Stomach (tissue), 19 donors: ENCODE measurements at places on chromosomes 1 and 21. TPM values are rescaled to one million over a fixed set of nuclear protein-coding genes. Genes with fewer than 3 reads are reported as not detected.

GRCh38 chr1:69388044-69388443, 179.7 kb upstream of the LRRC7 start:
- H3K27ac ChIP-seq, result no peak overlapping the region
- H3K27me3 ChIP-seq, result no peaks in the 10 kb centered on the region
- no peaks in the 10 kb centered on the region for H3K36me3 ChIP-seq
- no peak for DNase-seq

- H3K27ac ChIP-seq, result no peak overlapping the region
- H3K4me1 ChIP-seq, result peaks cover 6% of the 10 kb centered on the region
- H3K4me3 ChIP-seq, result no peak overlapping the region
- no peak for DNase-seq
- no peaks in the 10 kb centered on the region for H3K27me3 ChIP-seq
Measured at GRCh38 chr1:59766227-59766855, 48.4 kb upstream of the HOOK1 start.

Gene KRTAP21-2
- not detected for total RNA-seq

- no peak for DNase-seq
- H3K4me3 ChIP-seq, result no peak overlapping the region
- H3K27ac ChIP-seq, result no peak overlapping the region
- peaks cover 27% of the 10 kb centered on the region for H3K27me3 ChIP-seq
- no peaks in the 10 kb centered on the region for H3K4me1 ChIP-seq
Measured at GRCh38 chr1:209597499-209597898, 14.0 kb downstream of the CAMK1G start.

Gene TCHH
- total RNA-seq, result not detected

GRCh38 chr1:228407106-228408040, 738 bp upstream of the TRIM11 start:
- no peak for DNase-seq
- no peaks in the 10 kb centered on the region for H3K27me3 ChIP-seq
- H3K27ac ChIP-seq, result peak overlapping the region; percentile 88
- H3K4me3 ChIP-seq, result peak overlapping the region; percentile 81
- peaks cover 49% of the 10 kb centered on the region for H3K4me1 ChIP-seq

DNA sequence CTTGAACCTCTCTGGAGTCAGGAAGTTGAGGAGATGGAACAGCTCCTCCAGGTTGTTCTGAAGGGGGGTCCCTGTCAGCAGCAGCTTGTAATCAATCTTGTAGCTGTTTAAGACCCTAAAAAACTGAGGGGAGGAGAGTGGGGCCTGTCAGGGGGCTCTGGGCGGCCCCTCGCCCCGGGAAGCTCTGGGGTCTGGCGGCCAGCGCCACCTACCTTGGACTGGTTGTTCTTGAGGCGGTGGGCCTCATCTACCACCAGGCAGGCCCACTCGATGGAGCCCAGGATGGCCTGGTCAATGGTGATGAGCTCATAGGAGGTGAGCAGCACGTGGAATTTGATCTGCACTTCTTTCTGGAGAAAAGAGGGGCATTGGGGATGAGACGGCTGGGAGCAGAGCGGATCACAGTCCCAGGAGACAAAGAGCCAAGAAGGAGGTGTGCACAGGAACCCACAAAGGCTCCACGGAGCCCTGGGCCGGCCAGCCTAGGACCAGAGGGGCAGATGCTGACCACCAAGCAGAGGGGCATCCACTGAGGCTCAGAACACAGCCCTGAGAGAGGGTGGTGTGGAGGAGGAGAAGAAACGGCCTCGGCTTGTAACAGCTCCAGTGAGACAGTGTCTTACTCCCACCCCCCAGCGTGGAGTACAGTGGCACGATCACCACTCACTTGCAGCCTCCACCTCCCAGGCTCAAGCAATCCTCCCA, 43.5 kb downstream of the CHD5 start:
- H3K27ac ChIP-seq, result no peak overlapping the region
- no peaks in the 10 kb centered on the region for H3K4me1 ChIP-seq
- H3K27me3 ChIP-seq, result no peaks in the 10 kb centered on the region
- no peaks in the 10 kb centered on the region for H3K36me3 ChIP-seq
- H3K4me3 ChIP-seq, result no peak overlapping the region

Gene SAMSN1
- 17.8 TPM for total RNA-seq

GRCh38 chr21:39094847-39095579, 88.2 kb downstream of the PSMG1 start:
- no peak overlapping the region for H3K27ac ChIP-seq
- H3K27me3 ChIP-seq, result no peaks in the 10 kb centered on the region
- no peaks in the 10 kb centered on the region for H3K4me1 ChIP-seq
- DNase-seq, result no peak
- no peaks in the 10 kb centered on the region for H3K36me3 ChIP-seq

Gene PEX19
- 56.0 TPM for total RNA-seq

GRCh38 chr1:230176871-230177411, 109.9 kb downstream of the GALNT2 start:
- no peak for DNase-seq
- H3K27ac ChIP-seq, result peak overlapping the region; percentile 47
- no peaks in the 10 kb centered on the region for H3K36me3 ChIP-seq

DNA sequence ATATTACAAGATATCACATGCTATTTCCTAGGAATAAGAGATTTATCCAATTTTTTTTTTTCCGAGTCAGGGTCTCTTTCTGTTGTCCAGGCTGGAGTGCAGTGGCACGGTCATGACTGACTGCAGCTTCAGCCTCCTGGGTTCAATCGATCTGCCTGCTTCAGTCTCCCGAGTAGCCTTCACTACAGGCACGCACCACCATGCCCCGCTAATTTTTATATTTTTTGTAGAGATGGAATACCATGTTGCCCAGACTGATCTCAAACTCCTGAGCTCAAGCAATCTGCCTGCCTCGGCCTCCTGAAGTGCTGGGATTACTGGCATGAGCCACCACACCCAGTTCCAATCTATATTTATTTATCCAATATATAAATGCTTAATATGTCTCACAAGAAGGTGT, 18.0 kb upstream of the WDTC1 start:
- no peaks in the 10 kb centered on the region for H3K36me3 ChIP-seq
- DNase-seq, result no peak
- no peaks in the 10 kb centered on the region for H3K4me1 ChIP-seq
- no peak overlapping the region for H3K27ac ChIP-seq

DNA sequence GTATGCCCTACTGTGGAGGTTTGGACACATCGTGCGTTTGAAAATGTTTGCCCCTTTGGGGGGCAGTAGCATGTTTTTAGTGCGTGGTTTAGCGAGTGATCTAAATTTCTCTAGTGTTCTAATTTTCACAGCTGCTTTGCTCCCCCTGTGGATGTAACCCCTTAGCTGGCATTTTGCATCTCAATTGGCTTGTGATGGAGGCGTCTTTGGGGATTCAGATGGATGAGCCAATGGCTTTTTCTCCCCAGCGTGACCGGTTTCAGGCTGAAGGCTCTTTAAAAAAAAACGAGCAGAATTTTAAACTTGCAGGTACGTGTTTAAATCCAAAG, 836 bp downstream of the CDC7 start:
- DNase-seq, result no peak
- H3K36me3 ChIP-seq, result no peaks in the 10 kb centered on the region
- H3K27ac ChIP-seq, result peak overlapping the region; percentile 87
- H3K4me1 ChIP-seq, result peaks cover 8% of the 10 kb centered on the region

DNA sequence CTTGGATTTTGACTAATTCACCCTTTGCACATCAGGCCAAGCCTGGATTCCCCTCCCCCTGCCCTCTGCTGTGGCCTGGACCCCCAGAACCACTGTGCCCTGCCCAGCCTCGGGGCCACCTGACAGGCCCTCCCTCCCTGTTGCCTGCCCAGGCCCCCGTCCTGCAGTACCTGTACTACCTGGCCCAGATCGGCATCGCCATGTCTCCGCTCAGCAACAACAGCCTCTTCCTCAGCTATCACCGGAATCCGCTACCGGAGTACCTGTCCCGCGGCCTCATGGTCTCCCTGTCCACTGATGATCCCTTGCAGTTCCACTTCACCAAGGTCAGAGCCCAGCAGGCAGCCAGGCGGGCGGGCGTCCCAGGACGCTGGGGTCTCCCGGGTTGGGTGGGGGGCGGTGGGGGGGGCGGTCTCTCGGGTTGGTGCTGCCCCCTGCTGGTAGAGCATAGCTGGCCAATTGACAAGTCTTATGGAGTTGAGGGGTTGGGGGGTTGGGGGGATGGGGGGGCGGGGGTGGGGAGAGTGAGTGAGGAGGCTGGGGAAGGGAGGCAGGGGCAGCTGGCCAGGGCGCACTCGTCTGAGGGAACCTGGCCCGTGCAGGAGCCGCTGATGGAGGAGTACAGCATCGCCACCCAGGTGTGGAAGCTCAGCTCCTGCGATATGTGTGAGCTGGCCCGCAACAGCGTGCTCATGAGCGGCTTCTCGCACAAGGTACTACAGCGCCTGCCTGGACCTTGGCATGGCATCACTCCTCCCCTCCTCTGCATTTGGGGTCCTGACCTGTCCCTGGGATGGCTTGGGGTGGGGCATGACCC, 10.7 kb downstream of the AMPD2 start:
- no peak overlapping the region for H3K4me3 ChIP-seq
- H3K27me3 ChIP-seq, result no peaks in the 10 kb centered on the region
- H3K4me1 ChIP-seq, result peaks cover 41% of the 10 kb centered on the region
- no peak for DNase-seq

Gene ADAM30
- not detected for total RNA-seq

DNA sequence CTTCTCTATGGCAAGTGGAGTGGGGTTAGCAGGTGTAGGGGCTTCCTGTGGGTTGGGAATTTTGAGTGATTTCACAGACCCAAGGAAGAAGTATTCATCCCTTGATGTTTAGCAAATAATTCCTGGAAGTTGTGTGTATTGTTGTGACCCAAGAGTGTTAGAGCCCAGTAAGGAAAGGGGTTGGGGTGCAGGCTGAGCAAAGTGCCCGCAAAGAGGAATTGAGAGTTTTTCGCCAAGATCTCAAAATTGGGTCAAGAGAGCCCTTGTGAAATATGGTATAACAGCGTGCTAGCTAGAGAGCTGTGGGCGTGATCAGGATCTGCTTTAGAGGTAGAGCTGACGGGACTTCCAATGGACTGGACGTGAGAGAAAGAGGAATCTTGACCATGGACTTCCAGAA, 73.0 kb upstream of the LAPTM5 start:
- no peak overlapping the region for H3K27ac ChIP-seq
- peaks cover 5% of the 10 kb centered on the region for H3K27me3 ChIP-seq
- H3K4me1 ChIP-seq, result no peaks in the 10 kb centered on the region
- no peaks in the 10 kb centered on the region for H3K36me3 ChIP-seq

- H3K36me3 ChIP-seq, result no peaks in the 10 kb centered on the region
- H3K4me1 ChIP-seq, result no peaks in the 10 kb centered on the region
- DNase-seq, result no peak
- H3K4me3 ChIP-seq, result no peak overlapping the region
- H3K27me3 ChIP-seq, result no peaks in the 10 kb centered on the region
Measured at GRCh38 chr1:53628286-53628955, 110.5 kb downstream of the GLIS1 start.

GRCh38 chr1:153612755-153613331, at the start of gene S100A16:
Gene S100A16, minus strand, starts transcription at chr1:153613137. Its CDS starts 4,986 bp downstream, at chr1:153608151.
- peak; percentile 89 for DNase-seq
- peaks cover 71% of the 10 kb centered on the region for H3K4me1 ChIP-seq
- peak within 1 kb of the TSS; percentile 65 for H3K4me3 ChIP-seq
- H3K27me3 ChIP-seq, result no peaks in the 10 kb centered on the region
- peak within 1 kb of the TSS; percentile 89 for H3K27ac ChIP-seq

GRCh38 chr1:111281411-111281810, 9.2 kb upstream of the CHIA start:
- DNase-seq, result no peak
- no peak overlapping the region for H3K4me3 ChIP-seq
- no peaks in the 10 kb centered on the region for H3K27me3 ChIP-seq
- no peak overlapping the region for H3K27ac ChIP-seq
- H3K36me3 ChIP-seq, result no peaks in the 10 kb centered on the region

Gene BARHL2
- total RNA-seq, result not detected

Gene GPX7
- 57.6 TPM for total RNA-seq
